ENCODE measurements at places on chromosomes 4 and X. TPM values are rescaled to one million over a fixed set of nuclear protein-coding genes. Genes with fewer than 3 reads are reported as not detected.

- no peak for DNase-seq
These were observed 393.9 kb downstream of the MID1IP1 start for GRCh38 chrX:39195156-39195555.

DNA sequence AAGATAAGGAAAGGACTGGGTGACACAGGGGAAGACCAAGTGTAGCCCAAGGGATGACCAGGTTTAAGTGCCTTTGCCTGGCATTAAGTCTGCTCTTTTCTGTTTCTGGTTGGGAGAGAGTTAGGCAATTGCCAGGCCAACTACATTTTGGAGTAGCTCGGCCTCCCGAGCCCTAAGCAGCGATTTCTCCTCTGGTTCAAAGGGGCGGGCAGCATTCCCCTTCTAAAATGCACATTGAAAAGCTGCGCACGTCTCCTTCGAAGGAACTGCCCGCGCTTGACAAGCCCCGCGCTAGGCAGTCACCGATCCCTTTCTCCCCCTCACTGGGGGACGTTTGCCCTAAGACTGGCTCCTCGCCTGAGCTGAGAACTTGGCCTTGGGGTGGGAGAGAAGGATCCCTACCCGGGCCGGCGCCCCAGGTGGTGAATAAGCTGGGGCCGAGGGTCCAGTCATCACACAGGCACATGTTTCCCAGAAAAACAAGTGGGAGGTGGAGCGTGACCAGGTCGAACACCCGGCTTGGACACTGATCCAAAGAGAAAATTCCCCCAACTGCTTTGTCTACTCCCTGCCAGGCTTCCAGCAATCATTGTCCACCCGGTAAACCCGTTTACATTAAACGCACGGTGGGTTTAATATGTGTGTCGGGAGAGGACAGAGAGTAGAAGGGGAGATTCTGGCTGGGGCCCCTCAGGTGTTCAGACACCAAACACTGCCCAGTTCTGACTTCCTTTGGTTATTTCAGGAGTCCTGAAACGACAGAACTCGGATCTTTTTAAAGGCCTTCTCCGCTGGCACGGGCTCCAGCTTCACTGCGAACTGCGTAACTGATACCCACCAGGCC, 4.0 kb downstream of the ARX start:
- DNase-seq, result no peak

DNA sequence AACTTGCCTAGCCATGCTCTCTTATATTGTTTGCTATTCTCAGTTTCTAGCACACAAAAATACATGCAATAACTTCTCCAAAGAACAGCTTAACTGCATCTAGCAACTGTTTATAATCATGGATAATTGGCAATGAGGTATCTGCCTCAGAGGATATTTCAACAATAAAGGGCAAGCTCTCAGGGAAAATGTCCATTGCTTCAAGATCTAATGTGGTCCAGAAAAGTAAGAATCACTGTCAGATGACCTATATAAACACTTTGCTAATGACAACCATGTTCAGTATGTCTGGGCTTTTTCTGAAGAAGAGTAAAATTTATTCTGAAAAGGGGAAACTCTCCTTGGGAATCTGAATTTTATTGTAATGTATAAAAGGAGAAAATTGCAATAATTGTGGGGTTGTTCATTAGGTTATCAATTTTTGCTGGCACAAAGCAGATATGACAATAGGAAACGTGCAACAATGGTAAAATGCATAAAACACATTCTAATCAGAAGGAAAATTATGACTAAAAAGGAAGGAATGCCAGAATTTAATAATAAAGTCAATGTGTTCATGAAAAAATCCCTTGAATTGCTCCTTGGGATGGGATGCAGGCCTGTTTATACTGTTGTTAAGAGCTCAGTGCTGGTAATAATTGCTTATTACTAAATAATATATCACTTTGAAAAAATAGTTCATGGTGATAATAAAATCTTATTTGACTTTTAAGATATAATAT, 90.3 kb downstream of the ANTXR2 start:
- DNase-seq, result no peak

DNA sequence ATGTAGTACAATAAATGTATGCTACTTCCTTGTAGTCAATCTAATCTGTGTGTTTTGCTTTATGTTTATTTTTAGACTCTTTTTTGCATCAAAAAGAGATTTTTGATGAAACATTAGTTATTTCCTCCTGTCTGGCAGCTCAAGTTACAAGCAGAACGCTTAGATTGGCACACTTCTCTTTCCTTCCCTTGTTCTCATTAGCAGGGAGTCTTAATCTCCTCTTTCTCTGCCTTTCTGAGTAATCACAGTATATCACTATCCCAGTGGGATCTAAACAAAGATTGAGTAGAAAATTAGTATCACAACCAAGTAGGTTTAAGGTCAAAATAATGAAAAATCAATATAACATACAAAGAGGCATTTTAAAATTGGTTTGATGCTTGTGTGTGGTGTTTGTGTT, 1192.6 kb downstream of the C4orf33 start:
- no peak for DNase-seq

DNA sequence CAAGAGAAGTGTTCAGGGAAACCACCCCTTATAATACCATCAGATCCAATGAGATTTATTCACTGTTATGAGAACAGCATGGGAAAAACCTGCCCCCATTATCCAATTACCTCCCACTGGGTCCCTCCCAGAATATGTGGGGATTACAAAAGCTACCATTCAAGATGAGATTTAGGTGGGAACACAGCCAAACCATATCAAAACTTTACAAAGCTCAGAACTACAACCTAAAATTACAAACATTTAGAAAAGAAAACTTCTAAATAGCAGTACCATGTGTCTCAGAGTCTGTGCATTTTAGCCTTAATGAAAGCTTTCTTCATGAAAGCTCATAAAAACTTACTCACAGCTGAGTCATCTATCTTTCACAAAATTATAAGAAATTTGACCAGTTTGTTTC, 1442.8 kb upstream of the PCDH7 start:
- no peak for DNase-seq

DNA sequence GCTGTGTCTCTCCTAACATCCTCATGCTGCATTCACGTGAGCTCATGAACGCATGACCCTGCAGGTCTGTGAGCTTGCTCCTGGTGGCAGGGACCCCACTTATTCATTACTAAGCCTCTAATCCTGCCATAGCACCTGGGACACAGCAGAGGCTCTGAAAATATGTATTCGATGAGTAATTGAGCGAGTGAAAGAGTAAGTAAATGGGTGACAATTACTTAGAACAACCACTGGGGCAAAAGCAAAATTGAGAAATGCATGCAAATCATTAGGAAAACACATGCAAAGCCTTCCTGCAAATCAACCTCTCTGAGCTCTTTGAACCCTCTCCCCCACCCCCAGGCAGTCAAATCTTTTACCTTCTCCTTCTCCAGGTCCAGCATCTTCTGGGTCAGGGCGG, 23.6 kb upstream of the C4orf50 start:
- DNase-seq, result no peak

DNA sequence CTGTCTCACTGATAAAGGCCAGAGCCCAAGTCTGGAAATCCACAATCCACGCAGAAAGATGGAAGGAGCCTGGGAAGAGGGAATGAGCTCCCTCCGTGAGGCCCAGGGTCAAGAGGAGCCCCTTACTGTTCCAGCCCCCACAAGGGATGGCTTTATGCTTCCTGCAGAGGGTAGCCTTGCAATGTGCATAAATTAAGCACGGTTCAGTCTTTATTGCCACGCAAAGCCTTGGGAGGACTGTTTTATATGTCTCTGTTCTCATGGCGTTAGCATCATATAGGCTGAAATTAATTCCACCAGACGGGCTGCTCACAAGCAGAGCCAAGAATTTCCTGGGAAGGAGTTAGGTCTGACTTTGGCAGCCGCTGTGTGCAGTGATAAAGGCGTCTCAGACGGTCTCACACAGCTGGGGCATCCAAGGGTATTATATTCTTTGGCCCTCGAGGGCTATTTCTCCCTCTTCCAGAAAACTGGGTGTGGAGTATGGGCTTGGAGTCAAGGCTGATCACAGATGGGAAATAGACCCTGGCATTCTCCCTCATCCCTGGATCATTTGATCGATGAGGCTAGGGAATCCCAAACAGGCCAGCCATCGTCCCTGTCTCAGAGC, 38.5 kb downstream of the CYTL1 start:
- no peak for DNase-seq

GRCh38 chrX:101108284-101108683, 10.3 kb downstream of the CENPI start:
- DNase-seq, result no peak

DNA sequence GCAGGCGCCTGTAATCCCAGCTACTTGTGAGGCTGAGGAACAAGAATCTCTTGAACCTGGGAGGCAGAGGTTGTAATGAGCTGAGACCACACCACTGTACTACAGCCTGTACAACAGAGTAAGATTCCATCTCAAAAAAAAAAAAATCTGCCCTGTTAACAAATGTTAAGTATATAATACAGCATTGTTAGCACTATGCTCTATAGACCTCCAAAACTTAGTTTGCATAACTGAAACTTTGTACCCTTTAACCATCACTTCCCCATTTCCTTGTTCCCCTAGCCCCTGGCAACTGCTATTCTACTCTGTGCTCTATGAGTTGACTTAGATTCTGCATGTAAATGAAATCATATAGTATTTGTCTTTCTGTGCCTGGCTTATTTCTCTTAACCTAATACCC, 76.7 kb downstream of the TAB3 start:
- no peak for DNase-seq

DNA sequence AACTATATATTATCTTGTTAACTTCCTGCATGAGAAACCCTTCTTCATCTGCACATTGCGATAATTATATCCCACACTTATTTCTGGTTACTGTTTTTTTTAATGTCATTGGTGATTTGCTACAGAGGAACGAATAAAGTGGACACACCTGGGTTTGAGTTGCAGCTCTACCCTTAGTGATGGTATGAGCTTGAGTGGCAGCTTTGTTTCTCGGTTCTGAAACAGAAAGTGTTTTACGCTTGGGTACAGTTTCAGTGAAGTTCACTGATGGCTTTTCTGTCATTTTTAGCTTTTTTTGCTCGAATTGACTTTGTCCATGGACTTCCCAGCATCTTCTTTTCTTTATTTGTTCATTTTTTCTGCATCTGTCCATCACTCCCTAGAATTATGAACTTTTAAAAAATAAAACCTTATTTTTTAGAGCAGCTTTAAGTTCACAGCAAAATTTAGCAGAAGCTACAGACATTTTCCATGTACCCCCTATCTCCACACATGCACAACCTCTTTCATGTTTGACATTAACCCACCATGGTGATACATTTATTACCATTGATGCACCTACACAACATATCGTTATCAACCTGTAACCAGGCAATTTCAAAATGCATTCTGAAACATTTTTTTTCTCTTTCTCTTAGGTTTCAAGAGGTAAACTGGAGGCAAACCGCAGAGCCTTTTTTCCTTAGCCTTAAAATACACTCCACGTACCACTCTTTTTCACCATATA, 1041.6 kb upstream of the PRKX start:
- no peak for DNase-seq

GRCh38 chr4:16027114-16027513, 56.7 kb downstream of the PROM1 start:
- DNase-seq, result no peak

- peak; percentile 70 for DNase-seq
These were observed 550 bp downstream of the CBR4 start for GRCh38 chr4:169009286-169010124.

DNA sequence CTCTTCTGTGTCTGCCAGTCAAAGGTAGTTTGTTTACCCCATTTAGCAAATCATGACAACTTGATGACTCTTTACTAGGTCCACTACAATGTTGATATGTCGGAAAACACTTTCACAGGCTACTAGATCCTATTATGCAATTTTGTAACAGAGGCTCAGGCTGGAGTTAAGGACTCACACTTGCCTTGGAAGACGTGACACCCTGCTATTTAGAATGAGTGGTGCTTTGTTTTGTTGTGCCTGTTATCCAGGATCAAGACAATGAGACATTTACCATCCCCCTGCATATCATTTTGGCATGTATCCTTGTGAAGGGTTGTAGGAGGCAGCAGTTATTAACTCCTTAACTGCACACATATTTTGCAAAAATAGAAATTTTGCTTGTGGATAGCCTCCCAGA, 263.7 kb downstream of the IL1RAPL1 start:
- DNase-seq, result no peak

GRCh38 chr4:6891436-6892170, 18.0 kb upstream of the TBC1D14 start:
- no peak for DNase-seq

DNA sequence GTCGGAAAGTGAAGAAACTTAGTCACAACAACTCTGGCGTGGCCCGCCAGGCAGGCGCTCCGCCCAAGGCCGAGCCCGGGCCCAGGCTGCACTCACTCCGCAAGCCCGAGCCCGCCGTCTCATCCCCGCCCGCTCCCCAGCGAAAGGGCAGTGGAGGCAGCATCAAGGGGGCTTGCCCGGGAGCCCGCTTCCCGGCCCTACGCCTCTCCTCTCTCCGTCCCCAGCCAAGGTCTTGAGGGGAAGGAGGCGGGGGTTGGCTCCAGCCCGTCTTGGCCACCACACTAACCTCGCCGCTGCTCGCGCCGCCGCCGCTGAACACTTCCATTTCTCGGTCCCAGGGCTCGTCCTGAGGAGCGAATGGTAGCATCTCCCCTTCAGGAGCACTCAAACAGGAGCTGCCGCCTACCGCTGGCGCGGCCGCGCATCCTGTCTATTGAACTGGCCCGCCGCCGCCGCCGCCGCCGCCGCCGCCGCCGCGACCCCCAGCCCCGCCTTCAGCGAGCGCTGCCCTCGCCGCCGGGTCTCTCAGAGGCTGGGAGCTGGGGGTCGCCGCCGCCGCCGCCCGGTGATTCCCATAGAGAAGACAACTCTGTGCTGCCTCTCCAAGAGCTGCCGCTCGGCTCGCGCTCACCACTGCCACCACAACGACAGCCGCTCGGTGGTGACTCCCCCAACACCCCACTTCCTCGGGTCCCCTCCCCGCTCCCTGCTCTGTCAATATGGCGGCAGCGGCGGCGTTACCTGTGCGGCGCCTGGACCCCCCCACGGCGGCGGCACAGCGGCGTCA, at the start of gene RPS6KA6:
TSS of gene RPS6KA6 (minus strand) at position 667 of the 787 bp plus-strand sequence. CDS start at position 367, 300 bp downstream.
- DNase-seq, result peak; percentile 22

- DNase-seq, result no peak
These were observed 160 bp downstream of the LCORL start for GRCh38 chr4:18021470-18021719.

DNA sequence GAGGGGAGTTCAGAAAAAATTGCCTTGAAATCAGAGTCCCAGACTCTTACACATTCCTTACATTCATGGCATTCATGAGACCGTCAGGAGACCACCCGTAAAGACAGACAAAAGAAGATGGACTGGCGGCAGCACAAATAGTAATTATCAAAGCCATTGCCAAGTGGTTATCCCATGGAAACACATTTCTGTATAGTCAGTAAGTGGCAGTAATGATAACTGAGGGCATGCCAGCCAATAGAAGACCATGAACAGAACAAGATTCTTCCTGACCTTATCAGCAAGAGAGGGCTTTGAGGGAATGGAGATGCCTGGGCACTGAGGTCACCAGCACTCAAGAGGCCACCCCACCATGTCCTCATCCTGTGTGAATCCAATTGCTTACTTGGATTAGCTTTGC, 121.7 kb upstream of the HCCS start:
- DNase-seq, result no peak

Gene FGB
- total RNA-seq, result not detected

Gene SPIN2A
- total RNA-seq, result not detected

Gene MAGEB2
- total RNA-seq, result not detected

Gene GAGE13
- not detected for total RNA-seq

Gene GALNTL6
- total RNA-seq, result 0.95 TPM

Gene SYTL5
- 0.60 TPM for total RNA-seq

Gene CTBP1
- total RNA-seq, result 457 TPM

Gene SATL1
- not detected for total RNA-seq

Gene PLAC1
- not detected for total RNA-seq

Gene ADH1A
- not detected for total RNA-seq

Gene RNF150
- 7.9 TPM for total RNA-seq

Gene DMRTC1
- total RNA-seq, result not detected

Gene GUCY1B1
- total RNA-seq, result 20.3 TPM

Gene CYLC1
- not detected for total RNA-seq
